Stimulated activated CD8-positive, alpha-beta memory T cell treated with anti-CD3 and anti-CD28 coated beads, Interleukin-2, amount 100 ng/mL, for 48 hours (primary cell): ENCODE measurements at places on chromosomes 1 and 21.

GRCh38 chr1:220689666-220690065 is 497 bp upstream of the C1orf115 start:
- DNase-seq = no peak

- no peak for DNase-seq
Measured at GRCh38 chr1:234862944-234863515, 253.1 kb upstream of the IRF2BP2 start.

DNA sequence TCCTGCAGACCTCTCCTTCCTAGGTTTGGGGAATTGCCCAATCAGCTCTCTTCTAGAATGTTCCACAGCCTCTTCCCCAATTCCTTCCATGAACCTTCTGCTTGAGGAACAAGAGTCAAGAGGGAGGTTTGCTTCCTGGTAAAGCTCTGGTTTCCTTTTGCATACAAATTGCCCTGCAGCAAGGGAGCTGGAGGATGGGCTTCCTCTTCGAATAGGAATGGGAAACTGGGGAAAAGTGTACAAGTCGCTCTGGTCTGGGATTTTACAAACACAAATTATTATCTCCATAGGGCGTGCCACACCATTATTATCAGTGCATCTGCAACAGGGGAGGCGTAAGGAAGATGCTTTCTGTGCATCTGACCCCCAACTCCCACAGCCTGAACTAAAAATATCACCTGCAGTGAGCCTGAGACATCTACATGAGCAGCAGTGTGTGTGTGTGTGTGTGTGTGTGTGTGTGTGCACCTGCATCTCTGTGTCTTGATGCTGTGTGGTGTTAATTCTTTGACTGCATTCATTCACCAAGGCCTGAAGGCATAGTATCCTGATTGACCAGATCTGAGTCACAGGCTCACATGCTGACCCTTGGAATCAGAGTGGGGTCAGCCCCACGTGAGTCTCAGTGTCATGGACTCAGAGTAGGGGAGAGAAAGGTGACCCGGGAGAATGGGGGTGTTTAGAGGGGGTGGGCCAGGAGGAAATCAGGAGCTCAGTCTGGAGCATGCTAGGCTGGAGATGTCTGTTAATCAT is 272.9 kb downstream of the KAZN start:
- no peak for DNase-seq

DNA sequence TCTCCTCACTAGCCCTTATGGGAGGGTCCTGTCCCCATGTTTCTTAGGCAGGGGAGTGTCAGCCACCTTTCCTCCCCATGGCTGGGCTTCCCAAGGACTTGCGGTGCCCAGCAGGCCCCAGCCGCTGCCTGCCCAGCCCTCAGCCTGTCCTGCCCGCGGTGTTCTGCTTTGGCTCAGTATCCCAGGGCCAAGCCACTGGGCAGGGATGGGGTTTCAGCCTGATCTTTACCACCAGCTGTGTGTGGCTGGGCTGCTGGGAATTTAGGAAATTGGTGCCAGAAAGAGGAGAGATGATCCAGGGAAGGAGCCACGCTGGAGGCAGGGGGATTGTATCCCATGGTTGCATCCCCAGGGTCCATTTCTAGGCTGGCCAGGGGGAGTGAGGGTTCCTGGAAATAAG is 6.9 kb upstream of the IGFN1 start:
- DNase-seq = no peak

- no peak for DNase-seq
Measured at GRCh38 chr1:191634801-191635508, 523.3 kb upstream of the RGS18 start.

DNA sequence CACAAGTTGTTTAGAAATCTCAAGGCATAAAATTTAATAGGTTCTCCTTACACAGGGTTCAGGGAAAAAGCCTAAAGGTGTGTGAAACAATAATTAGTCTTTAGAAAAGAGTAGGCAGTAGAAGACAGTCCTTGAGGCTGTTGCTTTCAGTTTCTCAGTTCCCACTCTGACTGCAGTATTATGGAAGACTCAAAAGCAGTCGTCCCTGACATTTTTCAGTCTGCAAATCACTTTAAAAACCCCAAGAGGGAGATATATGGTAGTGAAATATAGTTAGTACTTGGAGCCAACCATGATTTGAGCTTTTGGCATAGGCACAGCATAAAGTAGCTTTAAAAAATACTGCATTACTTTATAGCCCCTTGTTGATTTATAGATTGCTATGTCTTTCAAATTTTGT is 299.7 kb downstream of the OLFM3 start:
- no peak for DNase-seq

DNA sequence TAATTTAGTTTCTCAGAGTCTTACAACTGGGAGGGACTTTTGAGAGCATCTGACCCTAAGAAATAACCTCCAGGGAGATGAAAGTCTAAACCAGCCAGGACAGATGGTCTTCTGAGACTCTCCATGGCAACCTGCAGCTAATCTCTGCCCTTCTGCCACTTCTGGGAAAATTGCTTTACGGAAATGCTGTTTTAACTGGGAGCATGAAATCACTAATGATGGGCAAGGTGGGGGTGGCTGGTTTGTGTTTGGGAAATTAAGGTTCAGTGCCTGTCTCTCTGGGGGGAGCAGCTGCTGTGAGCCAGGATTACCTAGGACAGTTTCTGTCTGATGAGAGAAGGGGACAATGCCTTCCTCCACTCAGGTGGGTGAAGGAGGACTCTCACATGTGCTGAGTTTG is 33.2 kb downstream of the ROR1 start:
- no peak for DNase-seq

DNA sequence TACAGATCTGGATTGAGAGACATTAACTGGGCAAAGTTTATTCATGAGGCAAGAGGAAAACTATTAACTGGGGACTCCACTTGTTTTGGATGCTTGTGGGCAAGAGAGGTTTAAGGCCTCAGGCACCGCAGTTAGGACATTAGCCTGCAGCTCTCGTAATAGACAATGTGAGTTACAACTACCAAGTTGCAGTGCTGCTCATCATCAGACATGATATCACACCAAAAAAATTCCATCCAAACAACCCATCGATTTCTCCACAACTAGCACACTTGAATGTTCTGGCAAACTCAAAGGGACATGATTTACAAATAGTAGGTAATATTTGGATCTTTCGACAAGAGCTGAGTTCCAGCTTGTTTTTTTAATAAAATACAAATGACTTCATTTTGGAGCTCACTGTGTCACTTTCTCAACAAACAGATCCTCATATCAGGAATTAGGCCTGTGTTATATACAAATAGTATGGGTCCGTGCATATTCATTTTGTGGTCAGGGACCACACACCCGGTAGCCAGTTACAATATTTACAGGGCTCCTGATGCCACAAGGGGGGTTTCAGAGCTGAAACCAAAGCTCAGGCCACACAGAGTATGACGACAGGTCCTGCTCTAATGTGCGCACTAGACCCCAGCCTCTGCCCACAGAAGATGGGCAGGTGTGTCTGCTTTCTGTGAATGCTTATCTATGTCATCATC is 128.0 kb downstream of the TGFBR3 start:
- DNase-seq = no peak

- no peak for DNase-seq
Measured at GRCh38 chr1:111503585-111504060, at the start of the genes ADORA3 and TMIGD3. Gene ADORA3 (minus strand): TSS chr1:111503633. CDS start chr1:111503354, 279 bp downstream. Gene TMIGD3 (minus strand): TSS chr1:111503633. CDS start chr1:111503354, 279 bp downstream.

- DNase-seq = no peak
Measured at GRCh38 chr1:170414989-170415709, 116.8 kb upstream of the GORAB start.

- DNase-seq = no peak
Measured at GRCh38 chr1:205578780-205579571, 52.8 kb downstream of the ELK4 start.

GRCh38 chr1:47727051-47727696 is 270.0 kb downstream of the TRABD2B start:
- no peak for DNase-seq

- no peak for DNase-seq
Measured at GRCh38 chr1:228010921-228011320, 4.1 kb downstream of the WNT3A start.

GRCh38 chr1:216528816-216529215 is 105.6 kb upstream of the USH2A start:
- DNase-seq = no peak

GRCh38 chr1:114428083-114428754 is 82.8 kb downstream of the TRIM33 start:
- DNase-seq = no peak

- no peak for DNase-seq
Measured at GRCh38 chr21:46136739-46137349, 18.5 kb downstream of the FTCD start.
